ENCODE measurements at places on chromosomes 2 and 18.
A peak's percentile ranks its signal among the peaks of the same experiment; 100 is the strongest.

- DNase-seq: peak; percentile 22
These were observed 6.7 kb upstream of the COMMD1 start for GRCh38 chr2:61898810-61899209.

DNA sequence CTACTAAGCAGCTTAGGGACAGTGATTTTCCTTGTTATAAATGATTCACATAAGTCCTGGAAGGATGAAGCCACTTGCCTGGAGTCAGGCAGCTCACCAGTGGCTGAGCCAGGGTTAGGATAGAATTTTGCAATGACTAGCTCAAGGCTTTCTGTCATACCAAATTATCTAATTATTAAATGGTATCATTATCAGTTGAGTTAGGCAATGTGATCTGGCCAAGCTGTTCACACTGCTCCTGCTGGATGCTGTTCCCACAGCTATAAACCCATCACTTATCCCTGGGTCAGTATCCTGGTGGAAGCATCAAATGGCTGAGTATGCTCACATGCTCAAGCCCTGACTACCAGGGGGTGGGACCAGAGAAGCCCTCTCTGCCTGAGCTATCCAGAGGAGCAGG, 235.2 kb downstream of the MTX2 start:
- no peak for DNase-seq

GRCh38 chr2:100241236-100241635, 81.1 kb downstream of the LONRF2 start:
- no peak for DNase-seq

GRCh38 chr2:143296089-143296488, 166.9 kb downstream of the ARHGAP15 start:
- DNase-seq: no peak

DNA sequence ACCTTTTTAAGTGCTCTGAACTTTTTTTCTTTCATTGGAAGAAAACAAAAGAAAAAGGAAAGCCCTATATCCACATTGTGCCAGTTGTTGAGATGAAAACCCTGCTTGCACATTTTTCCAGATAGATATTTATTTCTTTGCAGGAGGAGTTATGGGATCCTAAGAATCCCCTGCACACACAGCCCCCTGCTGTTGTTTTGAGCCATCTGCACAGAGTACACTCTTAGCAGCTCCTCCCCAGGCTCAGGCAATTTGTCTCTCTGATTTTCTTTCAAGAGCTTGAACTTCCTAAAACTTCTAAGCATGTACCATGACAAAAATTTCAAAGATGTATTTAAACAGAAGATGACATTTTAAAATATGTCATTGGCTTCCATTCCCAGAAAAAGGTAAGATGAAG, 436.9 kb downstream of the METTL4 start:
- no peak for DNase-seq

DNA sequence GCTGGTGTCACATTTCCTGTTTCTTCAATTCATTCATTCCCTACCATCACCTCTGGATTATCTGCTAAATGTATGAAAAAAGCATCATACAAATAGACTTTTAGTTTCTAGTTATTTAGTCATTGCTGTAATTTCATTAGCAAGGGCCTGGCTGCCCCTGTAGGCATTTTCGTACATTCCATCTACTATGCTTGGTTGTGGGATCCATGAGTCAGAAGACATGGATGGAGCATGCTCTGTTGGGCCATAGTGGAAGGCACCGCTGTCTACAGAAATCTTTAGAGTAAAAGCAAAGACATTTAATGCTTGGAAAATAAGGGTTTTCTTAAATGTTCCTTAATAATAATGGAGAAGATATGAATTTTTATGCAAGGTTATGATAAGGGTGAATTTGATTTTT, 324.8 kb upstream of the MEIS1 start:
- DNase-seq: no peak

- DNase-seq: no peak
These were observed 42.2 kb downstream of the TAF4B start for GRCh38 chr18:26268454-26268853.

DNA sequence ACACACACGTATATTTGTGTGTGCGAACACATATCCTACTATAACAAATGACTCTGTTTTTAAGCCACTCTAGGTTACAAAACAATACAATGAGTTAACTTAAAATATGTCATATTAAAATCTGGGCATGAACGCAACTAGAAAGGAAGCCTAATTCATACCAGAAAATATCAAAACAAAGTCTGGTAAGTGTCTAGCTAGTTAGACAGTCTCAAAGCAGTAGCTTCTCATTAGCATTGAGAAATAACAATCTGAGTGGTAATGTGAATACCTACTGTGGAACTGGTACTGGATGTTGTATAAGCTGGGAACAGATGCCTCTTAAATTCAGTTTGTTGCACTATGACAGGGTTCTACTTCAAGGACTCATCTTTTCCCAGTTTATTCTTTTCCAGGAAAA, 32.5 kb upstream of the WIPF1 start:
- DNase-seq: no peak

- no peak for DNase-seq
These were observed 1.5 kb upstream of the HOXD10 start for GRCh38 chr2:176114930-176115625.

- no peak for DNase-seq
These were observed 71.8 kb upstream of the STAM2 start for GRCh38 chr2:152247337-152247695.

DNA sequence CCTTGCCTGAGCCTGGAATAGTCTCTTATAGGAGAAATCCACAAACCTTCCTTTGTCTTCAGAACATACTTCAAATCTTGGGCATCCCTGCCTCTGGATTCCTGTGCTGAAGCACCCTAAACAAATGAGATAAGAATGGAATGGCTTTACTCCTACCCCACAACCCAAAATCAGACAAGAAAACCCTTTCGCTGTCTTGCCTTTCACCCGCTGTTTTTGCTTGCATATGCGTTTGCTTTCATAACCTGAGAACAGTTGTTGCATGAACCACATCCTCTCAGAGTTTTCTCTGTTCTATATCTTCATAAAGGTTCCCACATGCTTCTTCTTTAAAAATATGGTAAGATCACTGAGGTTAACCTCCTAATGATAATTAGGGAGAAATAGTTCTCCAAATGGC, 132.1 kb upstream of the MAP3K20 start:
- no peak for DNase-seq

GRCh38 chr2:219369447-219369861, 18.3 kb downstream of the DNPEP start:
- DNase-seq: no peak

- no peak for DNase-seq
These were observed 157.0 kb upstream of the RND3 start for GRCh38 chr2:150644298-150645067.
